ENCODE measurements at places on chromosomes 2 and 18. TPM values are rescaled to one million over a fixed set of nuclear protein-coding genes. Genes with fewer than 3 reads are reported as not detected.

ANKRD53 gene
- 0.56 TPM for polyA plus RNA-seq

EPHA4 gene
- polyA plus RNA-seq = 17.7 TPM

SIX3 gene
- polyA plus RNA-seq = not detected

DNA sequence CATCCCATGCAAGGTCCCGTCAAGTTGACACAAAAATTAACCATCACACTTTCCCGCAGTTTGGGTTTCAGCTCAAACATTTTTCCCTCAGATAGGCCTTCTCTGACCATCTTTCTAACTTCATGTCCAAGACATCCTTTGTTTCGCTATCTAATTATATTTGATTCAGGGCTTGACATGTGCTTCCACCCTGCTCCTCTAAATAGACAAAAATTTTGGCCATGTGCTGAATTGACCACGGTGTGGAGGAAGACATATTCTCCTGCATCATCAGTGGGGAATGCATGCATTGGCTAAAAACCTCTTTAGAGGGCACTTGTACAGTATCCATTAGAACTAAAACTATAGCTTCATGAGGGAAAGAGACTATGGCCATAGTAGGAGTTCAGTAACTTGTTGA lies 81.2 kb downstream of the PLCL1 start:
- no peak for DNase-seq

SERPINB3 gene
- not detected for polyA plus RNA-seq

GRCh38 chr2:194455358-194455757 lies 1201.7 kb upstream of the SLC39A10 start:
- no peak for DNase-seq

TUBA3E gene
- polyA plus RNA-seq = not detected

DNA sequence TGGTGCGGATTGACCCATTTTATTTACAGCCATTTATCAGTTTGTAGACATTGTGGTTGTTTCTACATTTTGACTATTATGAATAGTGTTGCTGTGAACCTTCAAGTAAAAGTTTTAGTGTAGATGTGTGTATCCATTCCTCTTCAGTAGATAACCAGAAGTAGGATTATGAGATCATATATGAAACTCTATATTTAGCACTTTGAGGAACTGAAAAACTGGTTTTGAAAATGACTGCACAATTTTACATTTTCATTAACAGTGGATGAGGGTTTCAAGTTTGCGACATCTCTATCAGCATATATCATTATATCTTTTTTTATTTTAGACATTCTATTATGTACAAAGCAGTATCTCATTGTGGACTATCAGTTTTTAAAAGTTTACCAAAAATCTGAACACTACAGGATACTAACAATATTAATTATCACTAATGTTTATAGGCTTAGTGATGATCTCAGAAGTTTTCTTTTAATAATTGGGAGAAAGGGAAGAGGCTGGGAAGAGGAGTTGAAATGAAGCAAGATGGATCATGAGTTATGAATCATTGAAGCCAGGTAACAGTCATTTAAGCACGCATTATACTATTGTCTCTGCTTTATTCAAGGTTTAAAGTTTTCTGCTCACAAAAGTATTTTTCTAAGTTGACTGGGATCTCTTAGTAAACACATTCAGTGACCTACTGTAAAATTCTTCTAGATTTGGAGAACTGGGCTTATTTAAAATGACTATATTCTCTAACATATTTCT lies 329.0 kb upstream of the LRATD1 start:
- no peak for DNase-seq

MOGAT1 gene
- polyA plus RNA-seq = not detected

GPBAR1 gene
- 2.1 TPM for polyA plus RNA-seq

DNA sequence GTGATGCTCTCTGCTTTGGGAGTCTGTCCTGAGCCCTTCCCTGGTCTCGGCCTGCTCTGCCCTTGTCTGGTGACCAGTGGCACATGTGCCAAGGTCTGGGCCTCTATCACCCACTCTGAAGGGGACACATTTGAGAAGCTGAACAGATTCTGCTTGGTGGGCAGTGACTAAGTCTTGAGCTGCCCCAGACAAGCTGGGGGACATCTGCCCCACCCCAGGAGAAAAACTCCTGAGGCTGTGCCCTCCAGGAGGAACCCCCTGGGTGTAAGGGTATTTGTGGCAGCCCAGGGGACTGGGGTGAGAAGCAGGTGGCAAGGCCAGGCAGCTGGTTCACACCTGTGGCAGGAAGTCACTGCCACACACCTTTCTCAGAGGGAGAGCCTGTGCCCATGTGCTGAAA lies 342.1 kb downstream of the DYSF start:
- no peak for DNase-seq

CERKL gene
- polyA plus RNA-seq = 8.5 TPM

- DNase-seq = no peak
Observed at GRCh38 chr2:23596316-23596885, 211.4 kb downstream of the KLHL29 start.

DNA sequence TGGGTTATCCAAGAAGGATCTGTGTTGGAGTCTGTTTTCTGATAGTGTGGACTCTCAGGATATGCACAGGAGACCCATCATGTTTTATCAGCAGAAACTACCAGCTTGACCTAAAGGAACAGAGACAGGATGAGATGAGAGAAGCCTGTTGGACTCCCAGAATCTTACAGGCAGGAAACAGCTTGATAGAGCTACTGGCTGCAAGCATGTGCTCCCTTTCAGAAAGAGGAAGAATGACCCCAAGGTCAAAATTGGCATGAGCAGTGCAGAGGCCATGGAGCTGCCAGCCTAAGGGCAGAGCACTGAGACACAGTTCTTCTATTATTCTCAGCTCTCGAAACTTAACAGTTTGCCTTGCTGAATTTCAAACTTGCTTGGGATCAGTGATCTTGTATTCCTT lies 135.2 kb upstream of the NFATC1 start:
- DNase-seq = no peak
